ENCODE measurements at places on chromosomes 2 and 18. TPM values are rescaled to one million over a fixed set of nuclear protein-coding genes. Genes with fewer than 3 reads are reported as not detected.
A peak's percentile ranks its signal among the peaks of the same experiment; 100 is the strongest.

- DNase-seq = no peak
Measured at GRCh38 chr18:46247942-46248341, 143.8 kb downstream of the HAUS1 start.

GRCh38 chr2:149330127-149331022 is at the start of gene LYPD6:
Gene LYPD6 (plus strand): TSS chr2:149330587. CDS start chr2:149437709, 107,122 bp downstream.
- peak; percentile 40 for DNase-seq

GRCh38 chr2:67137699-67138098 is 259.4 kb upstream of the ETAA1 start:
- no peak for DNase-seq

MYO7B gene
- total RNA-seq = 0.39 TPM
